ENCODE measurements at places on chromosomes 6 and 20.

- no peak for DNase-seq
These were observed 230.7 kb upstream of the MARCKS start for GRCh38 chr6:113626475-113626874.

- no peak for DNase-seq
These were observed 83.9 kb upstream of the GPR6 start for GRCh38 chr6:109894181-109894580.

GRCh38 chr6:137106183-137106582 is 61.4 kb upstream of the IL20RA start:
- no peak for DNase-seq

GRCh38 chr6:115004204-115004603 is 661.4 kb upstream of the HS3ST5 start:
- DNase-seq = no peak

DNA sequence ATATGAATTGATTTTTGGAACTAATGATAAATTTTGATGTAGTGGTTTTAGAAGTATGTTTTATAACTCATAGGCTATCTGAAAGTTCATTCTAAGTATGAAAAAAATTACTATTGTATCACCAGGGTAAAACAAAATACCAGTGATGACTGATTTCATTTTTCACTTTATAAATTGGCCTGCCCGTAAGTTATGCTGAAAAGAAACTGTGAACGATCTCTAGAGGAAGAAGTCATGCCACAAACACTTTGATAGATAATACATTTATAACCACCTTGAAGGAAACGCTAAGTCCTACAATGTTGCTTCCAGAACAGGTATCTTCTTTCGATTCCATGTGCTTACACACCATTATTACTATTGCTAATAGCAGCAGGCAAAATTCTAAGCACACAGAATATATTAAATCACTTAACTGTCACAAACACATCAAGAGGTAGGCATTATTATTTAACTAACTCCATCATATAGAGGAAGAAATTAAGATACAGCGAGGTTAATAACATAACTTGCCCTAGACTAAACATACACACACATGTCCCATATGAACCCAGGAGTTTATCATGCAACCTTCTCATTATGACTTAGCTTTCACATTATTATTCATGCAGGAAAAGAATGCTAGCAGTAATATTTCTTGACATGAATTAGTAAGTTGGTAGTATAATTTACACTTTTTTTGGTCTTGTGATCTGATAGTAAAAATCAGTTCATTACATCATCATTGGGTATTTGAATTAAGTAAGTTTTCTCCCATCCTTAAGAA is 44.7 kb downstream of the RGS17 start:
- no peak for DNase-seq

GRCh38 chr6:75278474-75279077 is 6.0 kb downstream of the TMEM30A start:
- DNase-seq = no peak

DNA sequence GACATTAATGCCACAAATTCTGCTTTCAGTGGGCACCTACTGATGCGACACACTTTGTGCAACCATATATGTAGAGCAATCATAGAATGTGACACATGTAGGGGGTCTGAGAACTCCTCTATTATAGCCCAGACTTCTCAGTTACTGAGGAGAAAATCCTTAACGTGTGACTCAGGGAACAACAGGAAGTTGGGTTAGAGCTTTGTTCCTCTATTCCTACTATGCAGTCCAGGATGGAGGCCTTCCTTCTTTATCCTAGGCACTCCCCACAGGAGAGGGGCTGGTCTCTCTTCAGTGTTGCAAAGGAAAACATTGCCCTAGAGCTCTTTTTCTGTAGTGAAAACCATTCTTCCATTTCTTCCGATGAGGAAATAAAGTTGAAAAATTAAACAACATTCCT is 39.6 kb upstream of the RCAN2 start:
- DNase-seq = no peak

- DNase-seq = no peak
These were observed 38.5 kb upstream of the DEK start for GRCh38 chr6:18302561-18303439.

DNA sequence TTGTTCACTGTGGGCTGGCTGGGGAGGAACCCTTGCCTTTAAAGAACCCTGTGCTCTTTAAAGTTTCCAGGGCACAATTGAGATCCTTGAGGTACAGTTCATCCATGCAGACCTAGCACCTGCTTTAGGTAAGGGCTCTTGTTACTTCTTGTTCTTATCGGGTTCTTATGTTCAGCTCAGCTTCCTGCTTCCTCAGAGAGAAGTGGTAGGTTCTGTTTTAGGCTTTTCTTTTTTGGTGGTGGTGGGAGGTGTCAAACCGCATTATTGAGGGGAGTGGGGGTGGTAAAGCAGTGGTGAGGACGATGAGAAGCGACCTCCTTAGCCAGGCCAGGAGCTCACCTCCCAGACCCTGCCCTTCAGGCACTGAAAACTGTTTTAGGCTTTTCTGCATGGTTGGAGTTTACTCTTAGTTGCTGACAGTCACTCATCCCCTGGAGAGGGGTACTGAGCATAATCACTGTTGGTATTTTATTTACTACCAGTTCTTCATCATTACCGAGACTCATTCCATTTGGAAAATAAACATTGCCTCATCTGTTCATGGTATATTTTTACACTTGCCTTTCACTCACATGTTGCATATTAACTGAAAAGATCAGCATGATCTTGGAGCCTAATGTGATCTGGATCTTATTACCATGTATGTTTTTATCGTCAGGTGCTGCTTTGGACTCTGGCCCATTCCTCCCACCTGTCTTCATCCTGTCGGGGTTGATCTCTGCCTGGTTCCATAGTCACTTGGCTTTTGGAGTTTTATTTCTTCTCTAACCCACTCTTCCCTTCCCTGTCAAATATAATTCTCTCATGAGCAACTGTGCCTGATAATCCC is 35.4 kb downstream of the SLC16A10 start:
- DNase-seq = no peak

DNA sequence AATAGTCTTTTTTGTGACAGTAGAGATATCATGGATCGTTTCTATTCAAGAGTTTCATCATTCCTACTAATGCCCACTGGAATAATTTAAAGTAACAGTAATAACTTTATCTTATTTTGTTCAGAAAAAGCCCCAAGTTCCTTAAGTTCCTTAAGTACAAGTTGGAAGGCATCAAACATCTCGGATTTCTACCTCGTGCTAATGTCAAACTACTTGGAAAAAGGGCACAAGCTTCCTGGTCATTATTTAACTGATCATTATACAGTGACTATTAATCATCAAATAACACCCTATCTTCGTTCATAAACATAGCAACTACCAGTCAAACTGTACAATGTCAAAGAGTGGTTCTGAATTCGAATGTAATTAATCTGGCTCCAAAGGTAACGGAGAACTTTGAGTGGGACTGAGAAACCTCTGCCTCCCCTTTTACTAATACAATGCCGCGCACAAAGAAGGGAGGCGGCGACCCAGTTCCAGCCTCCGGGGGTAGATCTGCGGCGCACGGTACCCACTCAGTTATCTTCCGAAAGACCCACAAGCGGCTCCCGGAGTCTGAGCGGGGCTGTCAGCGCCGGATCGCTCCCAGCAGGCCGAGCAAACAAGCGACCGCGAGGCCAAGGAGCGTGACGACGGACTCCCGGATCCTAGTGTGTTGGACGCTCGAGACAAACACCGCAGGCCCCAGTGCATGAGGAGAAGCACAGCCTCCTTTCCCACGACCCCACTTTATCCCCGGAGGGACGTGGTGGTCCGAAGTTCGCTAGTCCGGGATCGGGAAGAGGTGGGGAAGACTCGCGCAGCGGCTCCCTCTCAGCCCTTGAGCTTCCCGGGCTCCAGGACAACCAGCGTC is 716 bp downstream of the SHPRH start:
- DNase-seq = no peak

- DNase-seq = no peak
These were observed 214.2 kb downstream of the CDH26 start for GRCh38 chr20:60172346-60172984.

DNA sequence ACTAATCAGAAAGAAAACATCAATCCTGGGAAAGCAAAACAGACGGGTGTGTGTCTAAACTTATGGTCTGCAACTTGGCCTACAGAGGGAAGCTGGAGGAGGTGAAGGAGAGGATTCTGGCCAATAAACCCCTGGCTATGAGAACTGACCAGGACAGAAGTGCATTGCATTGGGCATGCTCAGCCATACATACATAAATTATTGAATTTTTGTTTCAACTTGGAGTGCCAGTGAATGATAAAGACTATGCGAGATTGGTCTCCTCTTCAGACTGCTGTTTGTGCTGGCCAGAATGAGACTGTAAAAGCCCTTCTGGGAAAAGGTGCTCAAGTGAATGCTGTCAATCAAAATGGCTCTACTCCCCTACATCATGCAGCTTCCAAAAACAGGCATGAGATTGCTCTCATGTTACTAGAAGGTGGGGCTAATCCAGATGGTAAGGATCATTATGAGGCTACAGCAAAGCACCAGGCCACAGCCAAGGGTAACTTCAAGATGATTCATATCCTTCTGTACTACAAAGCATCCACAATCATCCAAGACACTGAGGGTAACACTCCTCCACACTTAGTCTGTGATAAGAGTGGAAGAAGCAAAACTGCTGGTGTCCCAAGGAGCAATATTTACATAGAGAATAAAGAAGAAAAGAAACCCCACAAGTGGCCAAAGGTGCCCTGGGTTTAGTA is 17.4 kb downstream of the ADNP start:
- DNase-seq = no peak

DNA sequence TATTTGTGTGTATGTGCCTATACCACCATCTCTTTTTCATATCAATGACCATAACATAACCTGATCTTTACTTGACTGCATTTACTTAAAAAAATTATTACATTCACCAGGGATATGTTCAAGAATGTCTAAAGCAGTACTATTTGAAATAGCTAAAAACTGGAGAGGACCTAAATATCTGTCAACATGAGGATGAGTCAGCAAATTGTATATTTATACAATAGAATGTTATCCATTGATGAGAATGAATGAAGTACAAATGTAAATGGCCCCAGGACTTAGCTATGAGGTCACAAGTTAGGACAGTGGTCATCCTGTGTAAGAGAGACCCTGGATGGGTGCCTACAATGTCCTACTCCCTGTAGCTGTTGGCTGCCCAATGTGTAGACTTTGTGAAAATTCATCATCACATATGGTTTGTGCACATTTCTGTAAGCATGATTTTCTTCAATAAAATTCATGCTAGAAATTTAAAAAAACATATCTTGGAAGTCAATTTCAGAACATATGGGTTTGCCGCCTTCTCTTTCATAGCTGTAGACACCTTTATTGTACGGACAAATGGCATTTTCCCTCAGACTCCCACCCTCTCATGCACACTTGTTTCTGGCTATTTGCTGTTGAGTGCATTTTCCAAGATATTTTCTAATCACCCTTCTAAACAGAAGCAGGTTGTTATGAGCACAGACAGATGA is 202.4 kb downstream of the CDH26 start:
- no peak for DNase-seq

DNA sequence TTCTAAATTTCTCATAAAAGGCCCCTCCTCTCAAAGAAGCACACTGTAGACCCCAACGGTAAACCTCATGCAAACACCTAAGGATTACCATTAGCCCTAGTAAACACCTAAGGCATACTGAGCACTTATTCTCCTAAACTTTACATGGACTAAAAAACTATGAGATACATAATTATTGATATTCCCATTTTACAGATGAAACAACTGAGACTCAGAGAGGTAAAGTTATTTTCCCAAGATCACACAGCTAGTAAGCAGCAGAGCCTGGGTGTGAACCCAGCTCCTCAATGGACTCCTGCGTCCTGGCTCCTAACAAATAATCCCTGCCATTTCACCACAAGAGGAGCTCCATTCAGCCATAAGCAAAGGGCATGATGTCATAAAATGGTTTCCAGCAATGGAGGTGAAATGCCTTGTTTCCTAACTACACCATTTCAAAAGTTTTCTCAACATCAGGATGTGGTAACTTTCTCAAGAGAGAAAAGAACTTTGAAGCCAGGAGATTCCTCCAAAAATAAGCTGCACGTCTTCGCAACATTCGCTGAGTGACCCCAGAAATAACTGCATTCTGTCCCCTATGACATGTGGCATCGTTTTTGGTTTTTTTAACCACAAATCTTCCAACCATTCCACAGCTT is 4.1 kb downstream of the ATP9A start:
- DNase-seq = no peak

GRCh38 chr20:33770005-33770404 is 38.2 kb downstream of the ZNF341 start:
- DNase-seq = no peak

DNA sequence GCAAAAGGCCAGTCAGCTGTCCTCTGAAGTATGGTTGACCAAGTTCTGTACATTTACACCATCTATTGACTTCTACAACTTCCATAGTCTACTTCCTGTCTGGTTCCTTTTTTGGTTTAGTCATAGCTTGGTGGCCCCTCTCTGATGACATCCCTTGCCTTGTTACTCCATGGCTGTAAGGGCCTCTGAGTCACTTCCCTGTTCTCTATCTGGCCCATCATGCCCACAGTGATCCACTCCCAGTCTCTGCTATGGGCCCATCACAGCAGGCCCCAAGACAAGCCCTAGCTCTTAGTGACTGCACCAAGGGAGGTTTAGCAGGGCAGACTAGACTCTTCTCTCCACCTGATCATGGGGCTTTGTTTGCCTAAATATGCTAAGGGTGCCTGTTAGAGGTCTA is 441.6 kb downstream of the HACE1 start:
- DNase-seq = no peak

DNA sequence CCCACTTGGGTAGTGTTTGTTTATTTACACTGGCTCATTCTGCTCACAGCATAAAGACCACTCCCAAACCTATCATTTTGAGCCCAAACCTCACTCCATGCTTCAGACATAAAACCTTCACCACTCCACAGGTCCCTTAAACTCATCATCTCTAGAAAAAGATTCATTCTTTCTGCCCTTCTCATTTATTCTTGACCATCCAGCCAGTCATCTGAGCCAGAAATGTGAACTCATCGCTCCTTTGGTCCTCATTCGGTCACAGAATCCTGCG is 12.4 kb downstream of the TPMT start:
- no peak for DNase-seq

DNA sequence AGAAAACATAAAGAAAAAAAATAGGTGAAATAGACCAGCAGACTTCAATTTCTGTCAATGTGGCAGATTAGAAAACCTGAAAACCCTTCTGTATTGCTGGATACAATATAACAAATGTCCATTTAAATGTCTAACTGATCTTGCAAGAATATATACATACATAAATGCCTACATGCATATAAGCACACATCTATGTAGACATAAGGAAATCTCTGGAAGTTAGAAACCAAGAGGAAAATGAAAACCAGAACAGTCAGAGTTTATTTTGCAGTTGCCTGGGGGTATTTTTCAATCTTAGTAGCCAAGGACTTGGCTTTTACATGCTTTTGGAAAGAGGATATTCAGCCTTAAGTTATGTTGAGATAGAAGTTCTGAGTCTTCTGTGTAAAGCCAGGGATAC is 184.0 kb downstream of the RPS12 start:
- DNase-seq = no peak

All from cerebellar nuclear complex (tissue), 1 donor.